Kidney (tissue), 22 donors: ENCODE measurements at places on chromosomes 16 and 17. TPM values are rescaled to one million over a fixed set of nuclear protein-coding genes. Genes with fewer than 3 reads are reported as not detected.

DRC7 gene
- total RNA-seq: 3.2 TPM

KRT17 gene
- 11.1 TPM for total RNA-seq

TBX2 gene
- 66.4 TPM for total RNA-seq

CRYM gene
- total RNA-seq: 5.8 TPM

HSD17B2 gene
- 0.79 TPM for total RNA-seq

TAOK2 gene
- 54.3 TPM for total RNA-seq

CDRT15L2 gene
- total RNA-seq: not detected

FOXN1 gene
- not detected for total RNA-seq

TBC1D3H gene
- not detected for total RNA-seq

HSF4 gene
- total RNA-seq: 37.9 TPM

TPSD1 gene
- total RNA-seq: 7.9 TPM

CYBC1 gene
- total RNA-seq: 139 TPM

PGP gene
- 13.5 TPM for total RNA-seq

RNF43 gene
- 9.5 TPM for total RNA-seq

CLEC19A gene
- total RNA-seq: not detected

ZP2 gene
- not detected for total RNA-seq

RASL10B gene
- 2.4 TPM for total RNA-seq

MBTD1 gene
- total RNA-seq: 14.9 TPM

OTOP3 gene
- total RNA-seq: not detected

SLC38A8 gene
- total RNA-seq: not detected

AXIN2 gene
- total RNA-seq: 14.0 TPM

CA5A gene
- not detected for total RNA-seq

SPATA32 gene
- not detected for total RNA-seq

ZFPM1 gene
- 9.2 TPM for total RNA-seq

TPSG1 gene
- total RNA-seq: 3.4 TPM

GP2 gene
- 0.94 TPM for total RNA-seq

ADCY9 gene
- total RNA-seq: 23.7 TPM

DUS1L gene
- total RNA-seq: 84.8 TPM

ABR gene
- total RNA-seq: 116 TPM

NAGS gene
- total RNA-seq: 3.5 TPM

ARHGDIG gene
- total RNA-seq: 0.88 TPM

PTX4 gene
- not detected for total RNA-seq

GRAPL gene
- total RNA-seq: 10.7 TPM

SCNN1G gene
- total RNA-seq: 11.5 TPM

NOB1 gene
- 50.4 TPM for total RNA-seq

OR1A1 gene
- total RNA-seq: not detected

GRB7 gene
- 72.5 TPM for total RNA-seq

TNFRSF17 gene
- 3.0 TPM for total RNA-seq

PRM2 gene
- total RNA-seq: not detected

NPTX1 gene
- 0.31 TPM for total RNA-seq

TP53TG3C gene
- total RNA-seq: not detected

PRR35 gene
- total RNA-seq: 1.8 TPM

CDH8 gene
- 0.19 TPM for total RNA-seq

MYL4 gene
- not detected for total RNA-seq

PYY gene
- not detected for total RNA-seq

CNGB1 gene
- total RNA-seq: not detected

MPRIP gene
- total RNA-seq: 250 TPM

CES5A gene
- not detected for total RNA-seq

HOXB6 gene
- 90.2 TPM for total RNA-seq
